ENCODE measurements at places on chromosomes 11 and 22. TPM values are rescaled to one million over a fixed set of nuclear protein-coding genes. Genes with fewer than 3 reads are reported as not detected.

CRYBB2 gene
- not detected for total RNA-seq

ART1 gene
- not detected for total RNA-seq

ADM gene
- total RNA-seq = 3.8 TPM

NRIP3 gene
- total RNA-seq = 42.7 TPM

TRIM48 gene
- not detected for total RNA-seq

OR51V1 gene
- total RNA-seq = not detected

BACE1 gene
- total RNA-seq = 8.2 TPM

STK33 gene
- 56.5 TPM for total RNA-seq

MUC5AC gene
- total RNA-seq = not detected

OR5A1 gene
- 0.06 TPM for total RNA-seq

SLC6A5 gene
- total RNA-seq = not detected

CYTH4 gene
- not detected for total RNA-seq

FOLR3 gene
- not detected for total RNA-seq

TPST2 gene
- 59.5 TPM for total RNA-seq

PPP1R14B gene
- total RNA-seq = 107 TPM

CST6 gene
- total RNA-seq = 0.50 TPM

SLC22A12 gene
- total RNA-seq = not detected

DMC1 gene
- 22.8 TPM for total RNA-seq
